Thoracic aorta (tissue), 2 donors: ENCODE measurements at places on chromosomes 11 and 22. TPM values are rescaled to one million over a fixed set of nuclear protein-coding genes. Genes with fewer than 3 reads are reported as not detected.

DNA sequence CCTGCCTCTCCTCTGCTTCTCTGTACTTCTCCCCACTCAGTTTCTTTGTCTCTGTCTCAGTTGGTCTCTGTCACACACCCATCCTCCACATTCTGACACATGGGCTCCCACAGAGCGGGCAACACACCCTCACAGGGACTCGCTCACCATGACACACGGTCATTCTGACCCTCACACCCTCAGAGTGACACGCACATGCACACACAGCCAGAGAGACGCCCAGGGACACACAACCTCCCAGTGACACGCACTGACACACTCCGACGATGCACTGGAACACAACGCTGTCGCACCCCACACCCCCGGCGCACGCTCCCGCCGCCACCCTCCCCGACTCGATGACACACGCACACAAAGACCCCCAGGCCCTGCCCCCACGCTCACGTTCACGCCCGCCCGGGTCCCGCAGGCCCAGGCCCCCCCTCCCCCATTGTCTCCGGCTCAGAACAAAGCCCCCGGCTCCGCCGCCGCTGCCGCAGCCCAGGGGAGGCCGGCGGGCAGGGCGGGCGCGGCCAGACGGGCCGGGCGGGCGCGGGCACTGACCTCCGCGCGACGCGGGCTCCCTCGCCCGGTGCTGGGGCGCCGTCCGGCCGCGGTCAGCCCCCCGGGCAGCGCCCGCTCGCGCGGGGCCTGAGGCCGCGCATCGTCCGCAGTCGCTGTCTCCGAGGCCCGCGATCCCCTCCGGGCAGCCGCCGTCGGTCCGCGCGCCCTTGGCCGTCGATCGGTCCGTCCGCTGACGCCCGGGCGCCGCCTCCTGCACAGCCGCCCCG lies 404 bp downstream of the DCHS1 start:
- peak; percentile 56 for DNase-seq

- DNase-seq: no peak
Observed at GRCh38 chr11:59680287-59681154, 11.7 kb upstream of the PATL1 start.

DNA sequence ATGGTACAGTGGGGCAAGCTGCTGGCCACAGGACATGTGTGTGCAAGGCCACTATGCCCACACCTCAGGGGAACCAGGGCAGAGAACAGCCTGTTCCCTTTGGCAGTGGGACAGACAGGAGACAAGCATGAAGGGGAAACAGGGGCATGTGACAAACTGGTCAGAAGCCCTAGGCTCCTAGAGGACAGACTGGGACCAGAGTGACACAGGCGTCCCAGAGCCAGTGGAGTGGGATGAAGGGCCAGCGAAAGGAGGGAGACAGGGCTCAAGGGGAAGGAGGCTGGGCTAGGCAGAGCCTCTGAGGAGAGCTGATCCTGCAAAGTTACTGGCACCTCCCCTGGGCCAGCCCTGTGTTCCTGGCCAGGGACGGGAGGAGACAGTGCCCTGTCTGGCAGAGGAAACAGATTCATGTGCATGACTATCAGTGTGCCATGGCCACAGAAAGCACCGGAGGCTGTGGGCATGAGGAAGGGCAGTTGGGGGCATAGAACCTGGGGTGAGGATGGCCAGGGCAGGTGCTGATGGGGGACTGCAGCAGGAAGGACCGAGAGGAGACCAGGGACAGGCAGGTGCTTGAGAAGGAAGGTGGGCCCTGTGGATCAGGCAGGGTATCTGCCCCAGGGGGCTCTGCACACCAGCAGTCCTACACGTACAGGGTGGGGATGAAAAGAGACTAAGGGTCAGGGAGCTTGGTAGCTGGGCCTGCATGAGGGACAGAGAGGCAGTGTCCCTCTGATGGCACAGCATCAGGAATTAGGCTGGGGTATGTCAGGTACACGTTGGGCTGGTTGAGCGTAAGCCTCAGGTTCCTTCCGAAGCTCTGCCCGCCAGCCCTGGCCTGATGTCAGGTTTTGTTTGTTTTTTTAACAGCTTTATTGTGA lies 9.8 kb downstream of the DERL3 start:
- no peak for DNase-seq

DNA sequence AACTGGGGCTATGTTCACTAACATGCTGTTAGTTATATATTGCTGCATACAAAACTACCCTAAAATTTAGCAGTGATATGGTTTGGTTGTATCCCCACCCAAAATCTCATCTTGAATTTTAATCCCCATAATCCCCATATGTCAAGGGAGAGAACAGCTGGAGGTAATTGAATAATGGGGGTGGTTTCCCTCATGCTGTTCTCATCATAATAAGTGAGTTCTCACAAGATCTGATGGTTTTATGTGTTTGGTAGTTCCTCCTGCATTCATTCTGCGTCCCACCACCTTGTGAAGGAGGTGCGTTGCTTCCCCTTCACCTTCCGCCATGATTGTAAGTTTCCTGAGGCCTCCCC lies 10.0 kb upstream of the PATL1 start:
- DNase-seq: no peak

RFPL2 gene
- not detected for total RNA-seq

TREH gene
- not detected for total RNA-seq
